Activated CD4-positive, alpha-beta T cell treated with anti-CD3 and anti-CD28 coated beads, Interleukin-2, amount 10 ng/mL, durations not matched to agents 7 days and 5 days (primary cell): ENCODE measurements at places on chromosomes 6 and 20. TPM values are rescaled to one million over a fixed set of nuclear protein-coding genes. Genes with fewer than 3 reads are reported as not detected.
A peak's percentile ranks its signal among the peaks of the same experiment; 100 is the strongest.

Gene ULBP1
- total RNA-seq: 0.67 TPM

DNA sequence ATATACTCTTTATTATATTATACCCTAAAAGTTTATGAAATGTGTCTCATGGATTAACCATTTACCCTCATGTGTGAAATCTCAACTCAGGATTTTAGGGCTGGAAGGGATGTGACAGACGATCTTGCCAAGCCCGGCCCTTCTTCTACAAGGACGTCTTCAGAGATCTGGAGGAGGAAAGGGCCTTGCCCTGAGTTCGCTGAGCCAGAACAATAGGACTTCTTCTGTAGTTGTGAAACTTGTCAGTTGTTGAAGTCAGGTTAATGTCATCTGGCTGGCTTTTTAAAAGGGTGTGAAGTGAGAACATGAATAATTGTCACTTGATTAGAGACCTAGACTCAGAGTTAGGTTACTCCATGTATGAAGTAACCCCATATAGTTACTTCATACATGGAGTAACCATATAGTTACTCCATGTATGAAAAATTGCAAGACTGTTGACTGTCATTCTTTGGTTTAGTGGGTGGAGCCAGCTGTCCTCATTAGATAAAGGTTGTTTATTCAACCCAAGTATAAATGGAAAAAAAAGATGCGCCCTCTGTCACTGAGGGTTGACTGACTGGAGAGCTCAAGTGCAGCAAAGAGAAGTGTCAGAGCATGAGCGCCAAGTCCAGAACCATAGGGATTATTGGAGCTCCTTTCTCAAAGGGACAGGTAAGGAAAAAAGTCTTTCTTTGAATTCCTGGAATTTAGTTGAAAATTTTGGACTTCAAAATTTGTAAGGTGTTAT lies at the start of gene ARG1:
Gene ARG1, plus strand, starts transcription at position 541 of the 730 bp plus-strand sequence. Its CDS starts 57 bp downstream, at position 598.
- DNase-seq: no peak

GRCh38 chr6:128112494-128112893 lies 211.6 kb upstream of the THEMIS start:
- DNase-seq: no peak

Gene GPR63
- 2.9 TPM for total RNA-seq

- DNase-seq: no peak
These were observed 211.4 kb downstream of the ARHGAP18 start for GRCh38 chr6:129498541-129498940.

- DNase-seq: no peak
These were observed 39.0 kb downstream of the STX11 start for GRCh38 chr6:144189351-144189750.

DNA sequence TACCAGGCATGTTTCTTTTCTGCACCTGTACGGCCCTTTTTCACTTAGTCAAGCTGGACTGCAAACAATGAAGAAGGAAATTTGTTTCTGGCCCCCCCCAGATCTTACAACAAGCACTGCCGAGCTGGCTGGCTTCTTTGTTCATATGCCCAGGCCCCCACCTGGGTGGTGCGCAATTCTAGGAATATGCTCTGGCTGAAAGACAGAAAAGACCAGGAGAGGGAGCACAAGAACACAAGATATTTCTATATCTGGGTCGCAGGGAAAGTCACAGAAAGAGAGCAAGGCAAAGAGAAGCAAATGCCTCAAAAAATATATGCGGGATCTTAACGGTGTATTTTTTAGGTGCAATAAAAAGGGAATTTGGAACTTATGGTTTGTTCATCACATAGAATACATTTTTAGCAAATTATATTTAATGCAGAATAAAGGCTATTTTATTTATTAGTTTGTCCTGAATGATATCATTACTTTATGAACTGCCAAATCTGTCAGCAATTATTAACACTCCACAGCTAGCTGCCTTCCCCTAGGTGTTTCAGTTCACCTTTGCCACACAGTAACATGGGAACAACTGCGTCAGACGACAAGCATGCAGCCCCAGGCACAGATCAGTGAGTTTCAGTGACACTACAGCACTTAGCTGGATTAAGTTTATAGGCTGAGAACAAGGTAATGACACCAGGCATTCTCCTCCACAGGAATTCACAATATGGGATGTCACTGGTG lies 76.5 kb downstream of the GJA10 start:
- DNase-seq: peak; percentile 22

GRCh38 chr6:46948699-46949098 lies 27.0 kb upstream of the ADGRF5 start:
- no peak for DNase-seq

Gene TBC1D22B
- 16.6 TPM for total RNA-seq

Gene NFATC2
- total RNA-seq: 68.8 TPM

GRCh38 chr6:69875715-69876114 lies 9.4 kb downstream of the COL19A1 start:
- no peak for DNase-seq

Gene MEP1A
- total RNA-seq: not detected

Gene TREML2
- total RNA-seq: 25.8 TPM

- DNase-seq: no peak
These were observed 30.5 kb downstream of the SLC9A8 start for GRCh38 chr20:49843139-49843538.

- DNase-seq: no peak
These were observed 4.4 kb downstream of the MYLK2 start for GRCh38 chr20:31823360-31824124.

GRCh38 chr6:30002871-30003270 lies 58.2 kb upstream of the POLR1H start:
- DNase-seq: no peak
